Cerebellar nuclear complex (tissue), 1 donor: ENCODE measurements at places on chromosomes 4 and X.

DNA sequence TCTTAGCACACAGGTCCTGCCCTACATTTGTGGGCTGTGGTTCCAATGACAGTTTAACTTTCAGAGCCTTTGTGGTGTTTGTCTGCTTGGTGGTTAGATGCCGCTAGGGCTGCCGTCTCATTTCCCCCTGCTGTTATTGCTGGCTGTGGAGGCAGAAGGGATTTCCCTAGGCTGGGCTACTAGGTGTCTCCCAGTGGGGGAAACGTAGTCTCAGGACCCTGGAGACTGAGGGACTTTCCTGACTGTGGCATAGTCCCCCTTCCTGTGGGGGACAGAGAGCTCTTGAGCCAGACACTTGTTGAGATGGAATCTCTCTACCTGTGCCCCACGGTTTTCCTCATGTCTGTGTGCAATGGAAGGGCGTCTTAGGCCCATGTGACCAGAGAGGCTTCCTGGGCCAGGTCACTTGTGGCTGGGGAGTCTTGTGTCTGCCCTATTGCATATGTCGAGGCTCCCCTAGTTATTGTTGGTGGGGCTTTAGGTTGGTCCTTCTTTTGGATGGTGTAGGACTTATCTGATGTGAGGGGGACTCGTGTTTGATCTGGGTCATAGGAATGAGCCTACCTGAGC is 68.2 kb downstream of the ARHGAP10 start:
- no peak for DNase-seq

DNA sequence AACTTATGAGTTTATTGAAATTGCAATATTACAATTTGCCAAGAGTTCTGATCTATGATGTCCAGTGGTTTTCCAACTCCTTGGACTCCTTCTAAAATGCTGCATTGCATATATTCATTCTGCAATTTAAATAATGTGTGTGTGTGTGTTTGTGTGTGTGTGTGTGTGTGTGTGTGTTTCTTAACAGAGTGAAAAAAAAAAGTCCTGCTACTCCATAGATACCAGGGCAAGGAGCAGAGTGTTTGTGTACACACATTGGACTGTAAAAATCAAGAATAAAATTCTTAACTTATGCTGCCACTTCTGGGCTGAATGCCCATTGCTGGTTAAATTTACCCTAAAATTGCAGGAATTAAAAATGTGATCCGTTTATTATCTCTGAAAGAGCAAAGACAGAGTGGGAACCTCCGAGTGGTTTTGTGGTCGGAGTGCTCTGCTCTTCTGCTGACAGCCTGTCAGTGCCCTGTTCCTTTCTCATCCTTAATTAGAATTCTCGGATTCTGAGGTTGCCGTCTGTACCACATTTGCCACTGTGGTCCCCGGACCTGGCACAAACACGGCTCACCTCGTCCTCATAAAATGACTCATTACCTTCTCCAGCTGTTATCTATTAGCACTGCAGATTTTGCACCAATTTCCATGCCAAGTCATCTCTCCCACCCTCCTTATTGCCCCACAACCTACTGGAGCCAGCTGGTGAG is 355.5 kb downstream of the KCNIP4 start:
- DNase-seq, result peak; percentile 35

- no peak for DNase-seq
Observed at GRCh38 chr4:14646831-14647230, 355.4 kb upstream of the CPEB2 start.

DNA sequence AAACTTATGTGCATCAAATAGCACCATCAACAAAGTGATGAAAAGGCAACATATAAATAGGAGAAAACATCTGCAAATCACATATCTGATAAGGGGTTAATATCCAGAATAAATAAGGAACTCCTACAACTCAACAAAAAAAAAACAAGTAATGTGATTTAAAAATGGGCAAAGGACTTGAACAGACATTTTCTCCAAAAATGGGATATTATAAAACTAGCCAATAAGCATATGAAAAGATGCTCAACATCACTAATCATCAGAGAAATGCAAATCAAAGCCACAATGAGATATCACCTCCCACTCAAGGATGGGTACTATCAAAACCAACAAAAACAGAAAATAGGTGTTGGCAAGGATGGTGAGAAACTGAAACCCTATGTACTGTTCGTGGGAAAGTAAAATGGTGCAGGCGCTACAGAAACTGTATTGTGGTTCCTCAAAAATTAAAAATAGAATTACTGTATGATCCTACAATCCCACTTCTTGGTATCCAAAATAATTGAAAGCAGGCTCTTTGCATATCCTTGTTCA is 2.4 kb downstream of the DNAJB14 start:
- no peak for DNase-seq

GRCh38 chr4:36332023-36332781 is 50.8 kb downstream of the DTHD1 start:
- no peak for DNase-seq

DNA sequence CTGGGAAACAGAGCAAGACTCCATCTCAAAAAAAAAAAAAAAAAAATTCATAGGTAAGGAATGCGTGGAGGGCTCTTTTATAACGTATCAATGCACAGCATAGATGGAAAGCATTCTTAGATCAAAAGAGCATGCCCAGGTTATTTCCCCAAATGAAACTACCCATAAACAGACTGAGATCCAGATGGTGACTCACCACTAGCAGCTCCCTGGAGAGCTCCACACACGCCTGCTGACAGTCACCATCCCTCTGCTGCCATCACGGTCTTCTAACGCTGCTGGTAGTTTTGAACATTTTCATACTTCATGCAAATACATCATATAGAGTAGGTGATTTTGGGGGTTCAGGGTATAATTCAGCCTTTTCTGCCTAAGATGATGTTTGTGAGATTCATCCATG is 136.9 kb downstream of the ASMT start:
- no peak for DNase-seq
